Left colon (tissue), 2 donors: ENCODE measurements at places on chromosomes 2 and 18.

- no peak for DNase-seq
Observed at GRCh38 chr2:23803264-23803964, 123.5 kb downstream of the ATAD2B start.

DNA sequence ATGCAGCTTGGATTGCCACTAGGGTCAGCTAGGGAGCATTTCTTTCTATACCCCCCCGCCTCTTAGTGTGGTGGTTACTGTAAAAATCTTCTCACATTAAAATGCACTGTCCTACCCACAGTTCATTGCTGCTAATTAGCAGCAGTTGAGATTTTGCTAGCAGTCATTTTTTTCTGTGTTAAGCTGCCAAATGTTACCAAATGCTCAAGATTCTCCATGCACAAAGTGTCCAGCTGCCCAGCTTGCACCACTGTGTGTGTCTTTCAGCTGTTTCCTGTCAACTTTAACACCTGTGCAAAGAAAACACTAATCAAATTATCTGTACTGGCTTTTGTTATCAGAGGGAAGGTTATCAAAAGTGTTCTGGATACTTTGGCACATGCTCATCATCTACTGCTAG lies 679.3 kb downstream of the NR4A2 start:
- no peak for DNase-seq

DNA sequence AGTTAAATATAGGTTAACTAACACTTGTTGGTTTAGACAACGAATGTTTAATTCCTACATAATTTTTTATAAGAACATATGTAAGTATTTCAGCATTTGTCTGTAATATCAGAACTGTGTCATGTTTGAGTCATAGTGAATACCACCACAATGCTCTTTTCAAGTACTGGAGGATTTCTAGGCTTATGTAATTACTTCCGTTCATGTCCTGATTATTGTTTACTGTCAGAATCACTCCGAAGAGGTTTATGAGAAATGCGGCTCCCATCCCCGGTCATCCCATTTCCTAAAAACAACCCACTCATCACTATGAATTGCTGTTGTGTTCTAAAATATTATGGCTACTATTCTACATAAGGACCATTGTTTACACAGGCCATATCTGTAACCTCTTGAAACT lies 45.1 kb downstream of the CDH19 start:
- DNase-seq: no peak

DNA sequence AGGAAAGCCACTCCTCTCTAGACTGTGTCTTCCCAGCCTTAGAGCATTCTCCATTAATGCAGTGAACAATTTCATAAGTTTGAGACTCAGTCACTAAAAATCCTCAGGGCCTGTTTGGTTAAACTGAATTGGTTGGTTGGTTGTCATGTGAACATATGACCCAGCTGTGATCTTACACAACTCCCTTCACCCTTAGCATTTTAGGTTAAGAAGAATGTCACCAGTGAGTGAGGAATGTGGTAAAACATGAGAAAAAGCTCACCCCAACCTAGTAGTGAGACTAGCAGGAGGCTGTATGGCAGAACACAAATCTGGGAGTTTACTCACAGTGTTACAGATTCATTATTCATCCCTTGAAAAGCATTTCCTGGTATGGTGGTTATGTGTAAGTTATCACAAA lies 32.4 kb downstream of the LHCGR start:
- DNase-seq: no peak

GRCh38 chr2:7206111-7206810 lies 289.0 kb downstream of the RNF144A start:
- no peak for DNase-seq

- DNase-seq: no peak
Observed at GRCh38 chr18:32351032-32351431, 119.7 kb downstream of the GAREM1 start.

DNA sequence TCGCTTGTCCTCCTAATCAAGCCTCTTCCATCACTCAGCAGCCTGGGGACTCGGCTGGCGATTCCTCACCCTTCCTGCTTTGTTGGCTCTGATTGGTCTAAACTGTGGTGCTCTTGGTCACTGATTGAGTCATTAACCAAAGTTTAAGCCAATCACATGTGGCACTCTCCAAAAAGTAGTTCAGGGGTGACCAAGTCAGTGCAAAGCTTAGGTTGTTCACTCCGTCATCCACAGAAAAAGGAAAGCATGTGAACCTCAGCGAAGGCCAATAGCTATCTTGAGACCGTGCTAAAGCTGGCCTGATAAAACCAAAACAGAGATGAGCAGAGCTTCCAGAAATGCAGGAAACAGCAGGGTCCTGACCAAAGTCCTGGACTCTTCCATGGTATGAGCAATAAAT lies 4.9 kb downstream of the ALPK2 start:
- no peak for DNase-seq

GRCh38 chr2:216539791-216540241 lies 41.2 kb downstream of the RPL37A start:
- peak; percentile 64 for DNase-seq

DNA sequence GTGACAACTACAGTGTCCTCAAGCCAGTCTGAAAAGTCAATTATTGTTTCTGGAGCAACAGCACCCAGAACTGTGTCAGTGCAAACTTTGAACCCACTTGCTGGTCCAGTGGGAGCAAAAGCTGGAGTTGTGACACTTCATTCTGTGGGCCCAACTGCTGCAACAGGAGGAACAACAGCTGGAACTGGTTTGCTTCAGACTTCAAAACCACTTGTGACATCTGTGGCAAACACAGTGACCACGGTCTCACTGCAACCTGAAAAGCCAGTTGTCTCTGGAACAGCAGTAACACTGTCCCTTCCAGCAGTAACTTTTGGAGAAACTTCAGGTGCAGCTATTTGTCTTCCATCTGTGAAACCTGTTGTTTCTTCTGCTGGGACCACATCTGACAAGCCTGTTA lies 59.8 kb downstream of the TAF4B start:
- no peak for DNase-seq

DNA sequence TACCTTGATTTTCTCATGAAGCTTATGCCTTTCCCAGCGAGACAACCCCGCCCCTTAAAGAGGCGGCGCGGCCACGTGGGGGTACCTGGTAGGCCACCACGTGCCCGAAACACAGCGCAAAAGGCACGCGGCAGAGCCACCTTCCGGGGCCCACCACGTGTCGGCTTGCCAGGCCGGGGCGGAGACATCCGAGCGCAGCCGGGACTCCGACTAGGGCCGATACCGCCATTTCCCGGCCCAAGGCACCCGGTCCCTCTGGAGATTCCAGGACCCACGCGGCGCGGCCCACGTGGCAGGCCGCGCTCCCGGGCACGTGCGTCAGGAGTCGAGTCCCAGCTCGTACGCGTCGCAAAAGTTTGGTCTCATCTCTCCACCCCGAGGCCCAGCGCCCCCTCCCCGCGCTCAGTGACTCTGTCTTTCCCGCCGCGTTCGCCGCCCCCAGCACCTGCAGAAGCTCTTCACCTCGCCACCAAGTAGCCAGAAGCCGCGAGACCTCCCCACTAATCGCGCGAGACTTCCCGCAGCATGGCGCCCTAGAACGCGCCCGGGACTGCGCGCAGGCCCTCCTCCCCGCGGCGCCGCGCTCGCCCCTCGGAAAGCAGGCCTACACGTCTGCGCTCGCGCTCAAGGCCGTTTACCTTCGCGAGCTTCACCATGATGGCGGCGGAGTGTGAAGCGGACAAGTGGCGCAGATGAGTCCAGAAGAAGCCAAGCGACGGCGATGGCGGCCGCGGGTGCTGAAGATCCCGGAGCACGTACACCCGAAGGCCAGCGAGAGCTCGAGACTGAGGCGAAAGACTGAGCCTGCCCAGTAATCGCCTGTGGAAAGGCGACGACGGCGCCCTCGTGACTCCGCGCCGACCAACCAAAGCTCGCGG lies at the start of gene NCL:
Gene NCL (minus strand): TSS at position 787 of the 878 bp plus-strand sequence. CDS start 131 bp downstream, at position 656.
- DNase-seq: peak; percentile 87

GRCh38 chr18:48838921-48839818 lies 111.6 kb downstream of the SMAD7 start:
- DNase-seq: no peak
